ENCODE measurements at places on chromosomes 13 and 19.

DNA sequence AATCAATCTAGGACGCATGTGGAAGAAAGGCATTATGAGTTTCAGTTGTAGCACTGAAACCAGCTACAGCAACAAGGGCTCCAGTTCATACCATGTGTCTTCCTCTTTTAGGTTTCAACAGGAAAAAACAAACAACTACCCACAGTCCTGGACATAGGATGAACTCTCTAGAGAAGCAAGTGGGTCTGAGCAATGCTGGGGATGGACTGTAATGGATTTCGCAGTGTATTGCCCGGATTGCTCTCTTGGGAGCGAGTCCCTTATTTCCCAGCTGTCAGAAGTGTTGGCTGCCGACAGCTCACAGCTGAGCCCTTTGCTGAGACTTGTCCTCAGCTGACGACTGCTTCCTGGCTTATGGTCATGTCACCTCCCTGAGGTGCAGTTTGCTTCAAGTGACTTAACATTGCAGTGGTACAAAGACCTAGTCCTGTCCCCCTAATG, 12.1 kb upstream of the MYCBP2 start:
- no peak for DNase-seq

- DNase-seq: peak; percentile 42
These were observed 40.2 kb downstream of the SMIM24 start for GRCh38 chr19:3440082-3440481.

- DNase-seq: no peak
These were observed 180.4 kb downstream of the RBM26 start for GRCh38 chr13:79225487-79226232.

GRCh38 chr19:56333506-56333905, 18.9 kb upstream of the ZSCAN5A start:
- peak; percentile 60 for DNase-seq

GRCh38 chr19:55641426-55642152, 787 bp downstream of the ZNF580 start:
- no peak for DNase-seq

GRCh38 chr19:10417541-10418234, 2.6 kb upstream of the PDE4A start:
- no peak for DNase-seq

GRCh38 chr13:73278186-73278585, 219.4 kb downstream of the KLF5 start:
- DNase-seq: no peak

- DNase-seq: no peak
These were observed 208.5 kb downstream of the TSHZ3 start for GRCh38 chr19:31140717-31141116.

GRCh38 chr19:979318-979741, 4.8 kb upstream of the WDR18 start:
- DNase-seq: no peak

DNA sequence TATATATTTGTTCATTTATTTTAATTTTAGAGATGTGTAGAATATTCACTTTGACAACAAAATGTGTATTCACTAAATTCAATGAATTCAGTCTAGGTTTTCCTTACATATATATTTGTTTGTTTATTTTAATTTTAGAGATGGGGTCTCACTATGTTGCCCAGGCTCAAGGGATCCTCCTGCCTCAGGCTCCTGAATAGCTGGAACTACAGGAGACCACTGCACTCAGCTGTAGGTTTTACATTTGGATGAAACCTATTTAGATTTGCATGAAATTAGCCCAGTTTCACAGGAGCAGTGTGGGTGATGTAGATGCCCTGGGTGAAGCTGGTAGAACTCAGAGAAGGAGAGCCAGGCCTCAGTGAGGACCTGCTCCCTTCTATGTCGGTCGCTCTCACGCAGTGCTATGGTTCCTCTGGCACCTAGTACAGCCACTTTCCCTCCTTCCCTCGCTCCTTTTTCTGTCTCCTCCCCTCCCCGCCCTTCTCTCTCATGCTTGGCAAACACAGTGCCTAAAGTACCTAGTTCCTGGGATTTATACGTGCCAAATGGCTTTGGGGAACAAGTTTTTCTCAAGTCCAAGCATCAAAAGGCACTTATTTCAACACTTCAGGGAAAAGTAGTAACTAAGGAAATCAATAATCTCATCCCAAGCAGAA, 14.7 kb upstream of the HMGB1 start:
- no peak for DNase-seq

DNA sequence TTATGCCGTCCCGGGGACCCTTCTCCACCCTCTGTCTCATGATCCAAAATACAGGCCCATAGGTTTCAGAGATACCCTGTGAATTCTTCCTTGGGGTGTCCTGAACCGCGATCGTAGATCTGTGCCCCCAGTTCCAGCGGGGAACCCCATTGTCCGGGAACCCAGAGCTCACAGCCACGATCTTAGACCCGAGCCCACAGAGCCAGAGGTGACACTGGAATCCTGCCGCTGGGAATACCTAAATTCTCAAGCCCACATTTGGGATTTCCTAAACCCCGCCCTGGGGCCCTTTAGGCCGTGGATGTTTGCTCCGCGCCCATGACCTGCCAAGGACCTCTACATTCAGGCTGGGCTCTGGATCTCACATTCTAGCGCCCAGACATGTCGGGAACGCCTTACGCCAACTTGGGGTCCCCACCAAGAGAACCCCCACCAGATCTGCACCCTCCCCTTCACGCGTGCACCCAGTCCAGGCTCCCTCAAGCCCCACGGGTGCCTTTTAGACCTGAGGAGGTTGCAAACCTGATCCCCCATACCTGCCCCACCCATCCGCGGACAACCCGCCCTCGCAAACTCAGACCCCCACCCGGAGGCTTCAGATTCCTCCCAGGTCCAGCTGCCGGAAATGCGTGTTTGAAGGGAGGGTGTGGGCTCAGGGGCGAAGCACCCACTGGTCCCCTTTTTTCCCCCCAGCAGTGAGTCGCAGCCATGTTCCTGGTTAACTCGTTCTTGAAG, 605 bp downstream of the CAPNS1 start:
- DNase-seq: peak; percentile 54

DNA sequence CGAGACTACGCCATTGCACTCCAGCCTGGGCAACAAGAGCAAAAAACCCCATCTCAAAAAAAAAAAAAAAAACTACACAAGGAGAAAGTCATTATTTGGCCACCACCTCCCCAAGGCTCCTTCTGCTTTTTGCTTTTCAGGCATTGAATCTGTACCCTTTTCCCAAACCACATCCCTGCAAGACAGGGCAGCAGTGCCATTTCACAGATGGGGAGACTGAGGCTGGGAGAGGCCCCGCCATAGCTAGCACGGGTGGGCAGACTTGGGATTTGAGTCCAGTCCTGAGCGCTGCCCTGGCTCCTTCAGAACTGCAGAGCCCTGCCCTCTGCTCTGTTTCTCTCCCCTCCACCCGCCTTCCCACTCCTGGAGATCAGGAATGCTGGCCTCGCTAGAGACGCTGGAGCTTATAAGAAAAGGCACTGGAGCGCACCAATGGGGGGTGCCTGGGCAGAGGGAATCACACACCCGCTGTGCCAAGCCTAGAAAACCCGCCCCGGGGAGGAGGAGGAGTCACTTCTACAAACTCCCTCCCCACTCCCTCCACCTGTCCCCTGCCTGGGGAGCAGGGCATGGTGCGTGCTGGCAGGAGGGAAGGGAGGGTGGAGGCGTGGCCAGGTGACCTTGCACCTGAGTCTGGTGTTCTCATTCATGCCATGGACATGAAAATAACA, 17.6 kb downstream of the TJP3 start:
- DNase-seq: no peak

- DNase-seq: no peak
These were observed 66.5 kb downstream of the CCDC70 start for GRCh38 chr13:51928231-51928630.

GRCh38 chr13:99585609-99586008, 84.3 kb downstream of the TM9SF2 start:
- DNase-seq: no peak

GRCh38 chr19:39328046-39328705, 7.5 kb upstream of the LRFN1 start:
- peak; percentile 62 for DNase-seq

DNA sequence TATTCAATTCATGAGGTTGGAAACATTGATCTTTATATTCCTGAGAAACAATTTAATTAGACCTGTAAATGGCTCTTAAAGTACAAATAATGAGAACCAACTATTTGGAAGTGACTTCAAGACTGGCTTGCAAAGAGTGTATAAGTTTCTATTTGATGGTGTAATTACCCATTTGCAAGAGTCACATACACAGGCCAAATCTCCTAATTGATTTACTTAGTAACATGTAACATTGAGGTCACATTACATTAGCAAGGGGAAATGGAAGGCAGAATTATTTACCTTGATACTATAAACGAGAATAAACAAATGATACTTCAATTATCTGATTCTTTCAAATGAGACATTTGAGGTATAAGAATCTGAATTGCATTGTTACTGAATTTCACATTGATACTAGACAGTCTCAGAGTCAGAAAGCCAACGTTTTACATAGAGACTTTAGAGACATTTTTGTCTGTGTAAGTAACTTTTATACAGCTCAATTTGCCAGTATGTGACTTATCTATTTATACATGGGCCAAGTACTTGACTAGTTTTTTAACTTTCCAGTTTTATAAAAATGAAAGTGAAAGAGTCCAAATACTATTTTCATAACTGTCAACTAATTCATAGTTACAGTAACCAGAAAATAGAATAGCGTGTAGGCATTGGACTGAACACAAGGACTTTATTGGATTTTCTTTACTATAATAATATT, 95.6 kb upstream of the RFC3 start:
- DNase-seq: no peak

GRCh38 chr13:113612607-113613006, 28.1 kb downstream of the TFDP1 start:
- no peak for DNase-seq

GRCh38 chr13:26498656-26499601, 58.6 kb upstream of the WASF3 start:
- no peak for DNase-seq

- DNase-seq: no peak
These were observed 311.6 kb downstream of the ENOX1 start for GRCh38 chr13:43475140-43475539.

DNA sequence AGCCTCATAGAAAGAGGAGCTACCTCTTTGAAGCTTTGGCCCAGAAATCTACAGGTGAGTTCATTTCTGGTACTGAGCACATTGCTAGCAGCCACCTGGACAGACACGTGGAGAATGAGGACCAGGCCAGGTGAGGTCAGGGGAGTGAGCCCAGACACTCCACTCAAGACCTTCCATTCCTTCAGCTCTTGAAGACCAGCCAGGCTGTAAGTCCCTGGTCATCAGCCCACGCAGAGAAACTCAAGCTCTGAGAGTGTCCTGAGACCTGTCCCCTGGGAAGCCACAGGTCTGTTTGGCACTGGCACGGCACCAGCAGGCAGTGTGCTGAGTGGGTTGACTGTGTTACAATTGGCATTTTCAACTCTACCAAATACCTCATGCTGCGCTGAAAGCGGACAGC, 27.4 kb downstream of the C13orf42 start:
- no peak for DNase-seq

DNA sequence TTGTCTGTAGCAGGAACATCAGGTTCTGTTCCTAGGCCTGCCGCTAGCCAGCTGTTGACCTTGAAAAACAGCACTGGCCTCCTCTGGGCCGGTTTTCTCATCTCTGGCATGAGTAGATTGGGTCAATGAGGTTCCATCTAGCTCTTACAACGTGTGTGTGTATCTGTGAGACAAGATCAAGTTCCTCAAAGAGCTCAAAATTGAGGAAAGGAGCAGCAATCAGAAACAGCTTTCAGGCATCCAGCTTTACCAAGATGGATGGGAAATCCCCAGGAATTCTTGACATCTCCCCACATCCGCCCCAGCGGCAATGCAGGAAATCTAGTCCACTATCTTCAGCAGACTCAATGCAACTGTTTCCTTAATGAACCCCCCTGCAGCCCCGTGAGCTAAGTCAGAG, 4.9 kb downstream of the FLT1 start:
- DNase-seq: no peak

DNA sequence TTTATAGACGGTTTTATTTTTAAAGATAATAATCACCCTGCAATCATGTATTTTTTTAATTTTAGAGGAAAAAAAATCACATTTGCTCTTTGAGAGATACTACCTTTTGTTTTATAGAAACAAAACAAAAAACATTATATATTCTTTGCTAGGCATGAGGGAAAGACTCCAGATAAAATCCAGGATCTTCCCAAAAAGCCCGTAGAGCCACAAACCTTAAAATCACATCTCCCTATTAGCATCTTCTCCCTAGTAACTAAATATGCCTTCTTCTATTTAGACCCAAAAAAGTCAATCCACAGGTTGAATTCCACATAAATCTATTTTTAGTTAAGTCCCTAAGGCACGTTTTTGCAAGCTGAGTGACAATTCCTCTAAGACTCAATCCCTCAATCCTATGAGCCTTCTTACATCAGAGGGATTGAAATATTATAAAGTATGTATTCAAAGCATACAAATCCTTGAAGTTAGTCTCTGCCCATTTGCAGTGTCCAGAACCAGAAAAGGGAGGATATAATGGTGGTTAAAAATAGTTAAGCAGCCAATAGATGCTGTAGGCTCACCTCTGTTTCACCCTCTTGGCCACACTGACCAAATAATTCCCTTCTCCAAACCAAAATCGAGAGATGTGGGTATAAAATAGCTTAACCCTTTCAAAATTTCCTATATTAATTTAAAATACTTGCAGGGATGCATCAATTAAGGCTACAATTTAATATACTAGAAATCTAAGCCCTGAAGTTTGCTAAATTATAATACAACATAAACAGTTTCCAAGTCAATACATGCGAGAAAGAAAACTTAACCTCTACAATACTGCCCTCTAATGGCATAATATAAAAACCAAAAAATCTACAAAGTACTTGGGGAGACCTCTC, 64.0 kb downstream of the SERP2 start:
- DNase-seq: peak; percentile 54

DNA sequence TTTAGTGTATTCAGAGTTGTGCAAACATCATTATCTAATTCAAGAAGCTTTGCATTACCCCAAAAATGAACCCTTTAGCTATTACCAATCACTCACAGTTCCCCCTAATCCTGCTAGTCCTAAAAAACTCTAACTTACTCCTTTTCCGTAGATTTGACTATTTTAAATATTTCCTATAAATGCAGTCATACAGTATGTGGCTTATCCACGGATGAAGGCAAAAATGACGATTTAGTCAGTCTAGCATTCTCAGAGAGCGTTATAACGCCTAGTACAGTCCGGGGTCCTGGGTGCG, 587 bp upstream of the ZNF383 start:
- DNase-seq: no peak

DNA sequence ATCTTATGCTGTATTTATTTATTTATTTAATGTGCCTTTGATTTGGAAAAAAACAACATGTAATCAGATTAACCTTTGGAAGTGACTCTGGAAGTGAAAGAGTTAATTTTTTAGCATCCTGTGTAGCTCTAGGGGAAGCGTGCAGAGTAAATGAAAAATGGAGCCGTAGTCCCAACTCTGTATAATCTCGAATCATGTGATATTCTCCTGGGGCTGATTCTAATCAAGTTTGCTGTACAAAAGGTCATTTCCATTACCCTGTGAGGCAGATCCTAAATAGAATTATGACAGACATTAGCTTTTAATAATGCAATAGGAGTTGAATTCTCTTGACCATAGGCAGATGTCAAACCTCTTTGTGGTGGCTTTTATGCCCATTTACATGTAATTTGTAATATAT, 238.6 kb upstream of the CSNK1A1L start:
- DNase-seq: no peak
